Fibroblast of the aortic adventitia (primary cell): ENCODE measurements at places on chromosomes 5 and 9. TPM values are rescaled to one million over a fixed set of nuclear protein-coding genes. Genes with fewer than 3 reads are reported as not detected.

DNA sequence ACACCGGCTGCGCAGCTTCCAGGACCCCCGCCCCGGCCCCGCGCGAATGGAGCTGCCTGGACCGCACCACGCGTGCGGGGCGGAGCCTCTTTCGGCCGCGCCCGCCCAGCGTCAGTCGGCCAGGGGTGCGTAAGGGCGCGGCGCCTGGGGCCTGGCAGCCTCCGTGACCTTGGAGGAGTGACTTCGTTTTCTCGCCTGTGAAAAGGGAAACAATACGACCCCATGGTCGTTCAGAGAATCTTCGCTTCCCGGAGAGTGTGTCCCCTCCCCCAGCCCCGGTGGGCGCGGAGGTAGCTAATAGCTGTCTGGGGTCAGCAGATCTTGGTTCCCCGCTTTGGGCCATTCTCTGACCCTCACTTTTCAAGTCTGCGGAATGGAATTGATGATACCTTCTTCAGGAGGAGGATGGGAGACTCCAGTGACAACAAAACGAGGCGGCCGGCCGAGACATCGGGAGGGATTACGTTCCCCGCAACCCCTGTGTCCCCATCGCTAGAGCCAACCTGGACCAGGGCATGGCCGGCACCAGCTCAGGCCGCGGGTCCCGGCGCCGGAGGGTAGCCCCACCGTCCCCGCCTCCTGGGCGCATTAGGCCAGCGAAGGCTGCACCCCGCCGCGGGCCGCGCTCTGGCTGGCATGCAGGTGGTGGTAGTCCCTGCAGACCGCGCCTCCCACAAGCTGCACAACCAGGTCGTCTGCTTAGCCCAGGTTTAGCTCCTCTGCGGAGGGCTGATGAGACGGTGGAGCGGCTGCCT lies 5.5 kb upstream of the CDHR2 start:
- DNase-seq = peak; percentile 38

Gene PCDHGB4
- 9.0 and 17.4 TPM in 2 replicates for total RNA-seq

DNA sequence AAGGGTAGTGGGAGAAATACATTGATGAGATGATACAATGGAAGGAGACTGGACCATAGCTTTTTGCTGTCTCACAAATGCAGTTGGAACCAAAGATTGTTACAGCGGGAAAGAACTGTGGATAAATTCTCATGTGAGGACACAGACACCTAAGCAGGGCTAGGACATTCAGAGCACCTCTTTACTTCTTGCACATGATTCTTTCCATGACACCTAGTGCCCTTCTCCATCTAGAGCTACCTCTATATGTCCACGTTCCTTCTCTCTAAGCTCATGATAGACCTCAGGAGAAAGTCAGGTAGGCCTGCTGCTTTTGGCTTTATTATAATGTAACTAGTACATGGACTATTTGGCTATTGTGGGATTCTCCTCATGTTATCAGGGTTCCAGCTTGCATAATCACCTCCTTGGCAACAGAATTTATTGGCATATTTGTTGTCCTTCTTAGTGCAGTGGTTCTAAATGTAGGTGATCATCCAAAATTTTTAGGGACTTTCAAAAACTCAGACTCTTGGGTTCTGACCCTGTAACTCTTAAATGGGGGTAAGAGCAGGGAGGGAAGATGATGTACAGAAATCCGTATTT lies 27.2 kb downstream of the NR3C1 start:
- peak; percentile 28 for DNase-seq

DNA sequence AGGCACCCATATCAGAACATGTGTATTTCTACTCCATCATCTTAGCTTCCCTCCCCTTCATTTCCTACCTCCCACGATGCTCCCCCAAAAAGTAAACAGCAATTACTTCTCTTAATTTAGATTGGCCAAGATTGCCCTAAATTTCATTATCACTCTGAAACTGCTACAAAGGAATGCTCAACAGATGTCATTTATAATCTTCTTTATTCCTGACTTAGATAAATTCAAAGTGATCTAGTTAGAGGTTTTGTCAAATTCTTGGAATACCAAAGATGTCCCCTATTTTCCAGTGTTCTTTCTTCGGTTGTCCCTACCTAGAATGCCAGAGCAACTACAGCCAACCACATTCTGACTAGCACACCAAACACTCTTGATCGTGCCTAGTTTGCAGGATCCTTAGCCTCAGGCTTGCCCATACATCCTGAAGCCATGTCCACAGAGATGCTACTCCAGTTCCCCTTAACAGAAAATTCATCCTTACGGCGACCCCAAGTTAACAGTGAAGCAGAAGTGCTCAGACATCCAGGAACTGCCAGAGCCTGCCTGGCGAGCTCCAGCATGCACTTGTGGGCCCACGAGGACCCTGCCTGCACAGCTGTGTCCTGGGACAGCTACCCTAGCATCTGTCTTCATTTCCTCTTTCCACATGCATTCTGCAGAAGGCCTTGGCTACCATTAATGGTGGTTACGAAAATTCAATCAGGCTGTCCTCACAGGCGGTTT lies 31.6 kb downstream of the DAP start:
- no peak for DNase-seq

DNA sequence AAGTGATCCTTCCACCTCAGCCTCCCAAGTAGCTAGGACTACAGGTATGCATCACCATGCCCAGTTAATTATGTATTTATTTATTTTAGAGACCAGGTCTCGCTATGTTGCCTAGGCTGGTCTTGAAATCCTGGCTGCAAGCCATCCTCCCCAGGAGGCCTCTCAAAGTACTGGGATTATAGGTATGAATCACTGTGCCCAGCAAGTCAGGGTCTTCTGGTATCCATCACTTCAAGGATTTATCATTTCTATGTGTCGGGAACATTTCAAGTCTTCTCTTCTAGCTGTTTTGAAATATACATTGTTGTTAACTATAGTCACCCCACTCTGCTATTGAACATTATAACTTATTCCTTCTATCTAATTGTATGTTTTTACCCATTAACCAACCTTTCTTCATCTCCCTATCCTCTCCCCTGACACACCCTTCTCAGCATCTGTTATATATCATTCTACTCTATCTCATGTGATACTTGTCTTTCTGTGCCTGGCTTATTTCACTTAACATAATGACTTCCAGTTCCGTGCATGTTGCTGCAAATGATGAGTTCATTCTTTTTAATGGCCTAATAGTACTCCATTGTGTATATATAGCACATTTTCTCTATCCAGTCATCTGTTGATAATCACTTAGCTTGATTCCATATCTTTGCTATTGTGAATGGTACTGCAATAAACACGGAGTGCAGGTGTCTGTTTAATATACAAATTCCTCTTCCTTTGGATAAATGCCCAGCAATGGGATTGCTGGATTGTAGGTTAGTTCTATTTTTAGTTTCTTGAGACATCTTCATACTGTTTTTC lies 26.4 kb downstream of the UTP15 start:
- DNase-seq = peak; percentile 70

DNA sequence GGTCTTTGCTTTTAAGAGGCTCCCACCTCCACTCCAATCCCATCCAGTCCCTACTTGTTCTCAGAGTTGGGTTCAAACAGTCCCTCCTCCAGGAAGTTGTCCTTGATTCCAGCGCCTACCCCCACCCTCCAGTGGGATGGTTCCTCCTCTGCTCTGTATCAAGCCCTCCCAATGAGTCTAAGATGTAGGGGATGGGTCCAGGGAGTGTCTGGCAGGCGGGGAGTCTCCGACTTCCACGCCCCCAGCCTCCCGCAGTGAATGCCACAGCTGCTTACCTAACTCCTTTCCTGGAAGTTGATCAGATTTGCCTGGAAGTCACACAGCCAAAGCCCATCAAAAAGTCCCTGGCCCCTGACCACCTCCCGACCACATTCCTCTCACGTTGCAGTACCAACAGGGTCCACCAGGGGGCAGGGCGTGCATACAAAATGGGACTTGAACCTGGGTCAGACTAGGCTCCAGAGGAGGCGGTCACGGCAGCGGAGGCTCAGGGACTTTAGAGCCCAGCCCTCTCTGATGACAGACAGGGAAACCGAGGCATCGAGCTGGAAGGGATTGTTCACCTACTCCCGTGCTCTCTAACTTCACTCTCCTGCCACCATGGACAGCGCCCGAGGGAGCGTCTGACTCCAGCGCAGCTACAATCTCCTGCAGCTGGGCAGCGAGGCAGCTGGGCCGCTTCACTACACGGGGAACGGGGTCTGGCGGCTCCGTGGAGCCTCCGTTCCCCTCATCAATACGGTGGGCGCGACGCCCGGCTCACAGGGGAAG lies 25.0 kb upstream of the TDRD7 start:
- peak; percentile 65 for DNase-seq

GRCh38 chr9:121294866-121295661 lies 27.1 kb downstream of the GSN start:
- peak; percentile 64 for DNase-seq

- no peak for DNase-seq
Observed at GRCh38 chr9:129880654-129881546, 45.6 kb downstream of the USP20 start.

Gene ZNF618
- 5.8 and 13.6 TPM in 2 replicates for total RNA-seq

- no peak for DNase-seq
Observed at GRCh38 chr5:36535859-36536615, 70.4 kb upstream of the SLC1A3 start.

DNA sequence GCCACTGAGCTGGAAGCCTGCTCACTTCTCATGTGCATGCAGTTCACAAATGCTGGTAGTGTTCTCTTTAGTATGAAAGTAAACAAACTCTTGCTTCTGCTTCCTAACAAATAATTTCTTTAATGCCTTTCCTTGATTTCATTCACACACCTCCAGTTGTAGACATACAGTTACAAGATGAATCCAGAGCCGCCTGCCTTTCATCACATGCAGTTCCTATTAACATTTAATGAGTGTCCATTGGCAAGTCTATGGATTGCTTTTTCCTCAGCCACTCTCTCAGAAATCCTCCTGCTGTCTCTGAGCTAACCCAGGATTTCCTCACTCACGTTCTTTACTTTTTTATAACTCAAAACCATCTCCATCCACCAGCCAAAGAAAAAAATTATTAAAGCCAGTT lies 408.6 kb downstream of the BNC2 start:
- no peak for DNase-seq

DNA sequence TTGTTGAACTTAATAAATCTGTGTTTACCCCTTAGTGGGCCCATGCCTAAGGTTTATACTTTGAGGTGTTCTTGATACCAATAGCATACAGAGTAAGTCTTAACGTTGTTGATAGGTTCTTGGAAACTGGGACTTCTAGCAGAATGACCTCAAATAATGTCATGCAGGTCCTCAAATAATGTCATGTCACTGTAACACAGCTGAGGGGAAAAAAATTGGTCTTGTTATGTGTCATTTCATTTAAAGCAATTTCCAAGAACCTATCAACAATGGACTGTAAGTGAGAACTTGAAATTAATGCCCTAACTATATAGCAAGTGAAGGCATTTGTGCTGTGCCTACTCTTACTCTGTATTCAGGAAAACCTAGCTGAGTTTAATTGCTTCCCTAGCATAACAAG lies 7.2 kb downstream of the DNAJA1 start:
- no peak for DNase-seq

GRCh38 chr5:96721351-96721977 lies 59.3 kb downstream of the CAST start:
- peak; percentile 45 for DNase-seq

- no peak for DNase-seq
Observed at GRCh38 chr5:177487144-177487543, 10.3 kb downstream of the PDLIM7 start.

DNA sequence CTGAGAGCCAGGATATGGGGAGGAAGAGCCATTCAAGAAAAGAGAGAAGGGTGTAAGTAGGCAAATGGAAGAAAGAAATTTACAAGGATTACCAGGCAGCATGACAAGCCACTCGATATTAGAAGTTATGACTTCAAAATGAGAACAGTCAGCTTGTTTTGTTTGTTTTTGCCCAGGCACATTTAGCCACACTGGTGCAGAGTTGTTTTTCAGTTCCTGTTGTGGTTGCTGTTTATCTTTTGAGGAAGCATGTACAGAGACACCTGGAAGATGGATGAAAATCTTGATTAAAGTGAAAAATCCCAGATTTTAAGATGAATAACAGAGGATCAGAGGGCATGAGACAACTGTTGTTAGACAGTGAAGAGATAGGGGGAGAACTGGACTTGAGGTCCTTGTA lies 199.1 kb downstream of the MTRR start:
- no peak for DNase-seq

DNA sequence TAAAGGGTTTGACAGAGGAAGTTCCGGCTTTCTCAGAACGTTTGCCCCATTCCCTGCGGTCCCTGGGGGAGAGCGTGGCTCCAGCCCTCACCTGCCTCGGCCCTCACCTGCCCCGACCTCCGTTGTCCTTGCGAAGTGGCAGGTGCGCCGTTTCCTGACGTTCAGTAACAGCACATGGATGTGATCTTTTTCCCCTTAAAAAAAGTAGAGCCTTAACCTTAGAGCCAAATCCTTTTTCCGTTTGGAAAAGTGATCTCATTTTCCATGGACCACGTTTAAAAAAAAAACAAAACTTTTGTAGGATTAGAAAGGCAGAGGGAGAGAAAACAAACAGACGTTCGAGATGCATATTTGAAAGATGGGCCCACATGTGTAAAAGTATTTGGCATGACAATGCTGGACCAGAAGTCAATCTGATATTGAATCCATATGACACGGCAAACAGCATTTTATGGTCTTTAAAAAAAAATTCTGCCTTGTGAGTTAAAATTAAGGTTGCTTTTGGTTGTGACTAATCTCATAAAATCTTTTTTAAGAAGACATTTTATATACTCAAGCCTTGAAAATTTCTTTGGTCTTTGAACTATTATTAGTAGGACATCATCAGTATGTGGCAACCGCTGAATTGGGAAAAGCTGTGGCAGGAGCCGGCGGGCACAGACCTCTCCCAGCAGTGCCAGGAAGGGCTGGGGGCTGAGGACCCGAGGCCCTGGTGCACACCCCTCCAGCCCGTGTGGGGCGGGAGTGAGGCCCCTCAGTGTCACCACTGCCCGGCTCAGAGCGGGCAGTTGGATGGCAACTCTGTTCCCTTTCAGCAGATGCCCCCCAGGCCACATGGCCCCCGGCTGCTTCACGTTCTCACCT lies 42.5 kb upstream of the EXOC3 start:
- DNase-seq = peak; percentile 84

GRCh38 chr5:83856881-83857280 lies 136.2 kb upstream of the HAPLN1 start:
- peak; percentile 41 for DNase-seq

GRCh38 chr9:96108691-96109380 lies 193.1 kb downstream of the HSD17B3 start:
- DNase-seq = no peak

GRCh38 chr9:93089481-93089991 lies 6.5 kb upstream of the CARD19 start:
- DNase-seq = no peak

GRCh38 chr9:75176037-75176436 lies 87.7 kb downstream of the OSTF1 start:
- peak; percentile 32 for DNase-seq

- peak; percentile 37 for DNase-seq
Observed at GRCh38 chr5:81751836-81752643, 1.1 kb upstream of the SSBP2 start.

GRCh38 chr5:137727623-137728022 lies 8.3 kb downstream of the KLHL3 start:
- DNase-seq = no peak

- no peak for DNase-seq
Observed at GRCh38 chr9:95213117-95213516, 104.4 kb downstream of the FANCC start.

DNA sequence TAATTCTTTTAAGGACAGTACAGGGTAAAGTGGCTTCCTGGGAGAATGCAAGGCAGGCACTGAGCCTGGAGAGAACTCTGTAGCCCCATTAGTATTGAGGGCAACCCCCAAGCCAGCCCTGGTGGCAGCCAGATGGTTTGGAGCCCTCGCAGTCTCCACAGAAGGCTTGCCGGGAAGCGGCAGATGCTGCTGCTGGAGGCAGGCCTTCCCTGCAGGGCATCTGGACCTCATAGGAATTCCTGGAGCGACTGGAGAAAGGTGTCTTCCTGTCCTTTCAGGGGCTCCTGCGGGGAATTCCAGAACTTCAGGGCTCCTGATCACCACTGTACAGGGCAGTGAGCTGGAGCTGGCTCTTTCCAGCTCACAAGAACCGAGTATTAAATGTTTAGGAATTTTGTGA lies 167.5 kb downstream of the INSYN2B start:
- no peak for DNase-seq
